Cardiac muscle cell (in vitro differentiated cells and primary cell): ENCODE measurements at places on chromosomes 3 and 15. TPM values are rescaled to one million over a fixed set of nuclear protein-coding genes. Genes with fewer than 3 reads are reported as not detected.

GRCh38 chr15:27481768-27482167, 510.8 kb downstream of the GABRG3 start:
- no peak for DNase-seq

DNA sequence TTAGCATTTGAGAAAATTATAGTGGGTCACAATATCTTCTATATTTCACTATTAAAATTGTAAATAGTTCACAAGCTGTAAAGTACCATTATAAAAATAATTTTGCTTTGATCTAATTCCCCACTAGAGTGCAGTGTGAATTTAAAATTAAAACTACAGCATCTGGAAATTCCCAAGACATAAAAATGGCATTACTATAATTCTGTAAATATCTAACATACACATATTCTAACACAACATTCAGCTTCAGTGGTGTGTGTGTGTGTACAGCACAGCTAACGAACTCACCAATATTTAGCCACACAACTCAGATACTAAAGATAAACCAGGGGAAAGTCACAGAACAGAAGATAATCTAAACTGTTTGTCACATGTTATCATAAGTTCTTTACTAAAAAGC, 424.9 kb upstream of the ZNF385D start:
- DNase-seq = peak; percentile 12

DNA sequence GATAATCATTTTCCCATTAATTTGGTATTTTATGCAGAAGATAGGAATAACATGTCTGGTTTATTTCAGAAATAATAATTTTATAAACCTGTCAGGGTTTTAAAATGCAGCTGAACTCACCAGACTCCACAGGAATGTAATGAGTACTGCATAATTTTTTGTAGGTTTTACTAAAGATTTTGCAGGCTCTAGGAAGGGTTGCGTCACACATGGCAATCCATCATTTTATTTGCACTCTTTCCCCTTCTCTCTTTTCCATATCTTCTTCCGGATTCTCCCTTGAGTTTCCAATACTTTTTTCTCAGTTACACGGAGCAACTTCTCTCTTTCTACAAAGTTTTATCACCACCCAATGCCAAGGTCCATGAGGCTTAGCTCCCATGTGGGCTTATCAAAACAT, 234.7 kb downstream of the NFKBIZ start:
- DNase-seq = peak; percentile 56

The IRAK2 gene
- total RNA-seq = 1.1 and 2.1 TPM in 2 replicates
